NCI-H1930 (cell line): ENCODE measurements at places on chromosomes 6 and 20.

- DNase-seq, result no peak
Measured at GRCh38 chr6:89966228-89966544, 71.9 kb downstream of the GJA10 start.

GRCh38 chr6:52337633-52338290, 24.2 kb upstream of the PAQR8 start:
- DNase-seq, result no peak

DNA sequence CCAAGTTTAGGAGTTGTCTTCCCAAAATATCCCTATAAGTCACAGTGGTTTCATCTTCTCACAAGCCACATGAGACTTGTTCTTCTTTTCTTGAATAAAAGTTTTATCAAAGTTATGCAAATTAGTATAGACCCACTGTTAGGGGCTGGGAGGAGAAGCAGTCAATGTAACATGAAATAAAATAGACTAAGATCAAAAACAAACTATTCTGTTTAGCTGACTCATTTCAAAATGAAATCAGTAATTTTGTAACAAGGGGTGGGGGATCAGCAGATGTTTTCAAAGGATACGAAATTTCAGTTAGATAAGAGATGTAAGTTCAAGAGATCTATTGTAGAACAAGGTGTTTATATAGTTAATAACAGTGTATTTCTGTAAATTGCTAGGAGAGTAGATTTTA, 339.6 kb upstream of the PRDM1 start:
- no peak for DNase-seq

DNA sequence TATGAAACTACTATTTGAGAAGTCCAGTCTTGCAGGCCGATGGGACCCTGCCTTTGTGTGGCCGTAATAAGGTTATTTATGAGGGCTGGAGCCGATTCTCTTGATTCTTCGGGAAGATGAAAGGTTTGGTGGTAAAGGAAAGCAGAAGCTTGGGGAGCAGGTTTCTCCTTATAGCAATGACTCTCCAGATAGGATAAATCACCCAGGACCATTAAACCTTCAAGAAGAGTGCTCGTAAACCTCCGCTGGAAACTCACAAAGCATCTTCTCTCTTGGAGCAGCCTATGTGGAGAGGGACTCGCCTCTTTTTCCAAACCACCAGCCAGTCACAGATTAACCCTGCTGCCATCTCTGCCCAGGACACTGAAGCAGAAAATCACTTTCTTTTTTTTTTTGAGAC, 69.6 kb upstream of the SALL4 start:
- DNase-seq, result no peak

GRCh38 chr20:43959920-43960227, 45.2 kb downstream of the TOX2 start:
- no peak for DNase-seq

DNA sequence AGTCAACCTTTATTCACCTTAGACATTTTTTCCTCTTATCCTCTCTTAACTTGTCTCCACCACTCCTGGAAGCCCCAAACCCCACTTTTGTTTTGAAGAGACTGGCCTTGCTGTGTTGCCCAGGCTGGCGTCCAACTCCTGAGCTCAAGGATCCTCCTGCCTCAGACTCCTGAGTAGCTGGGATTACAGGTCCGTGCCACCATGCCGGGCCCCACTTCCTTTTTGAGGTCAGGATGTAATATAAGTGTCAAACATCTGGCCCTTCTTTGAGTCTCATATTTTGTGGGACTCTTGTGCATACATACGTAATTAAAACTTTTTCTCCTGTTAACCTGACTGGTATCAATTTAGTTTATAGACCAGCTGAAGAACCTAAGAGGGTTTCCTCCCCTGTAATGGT, 1.4 kb upstream of the CDK19 start:
- no peak for DNase-seq

GRCh38 chr6:89977808-89978748, 83.8 kb downstream of the GJA10 start:
- no peak for DNase-seq

- no peak for DNase-seq
Measured at GRCh38 chr20:38132910-38133501, 32.1 kb downstream of the TGM2 start.

- DNase-seq, result no peak
Measured at GRCh38 chr20:44019638-44020335, 105.1 kb downstream of the TOX2 start.

DNA sequence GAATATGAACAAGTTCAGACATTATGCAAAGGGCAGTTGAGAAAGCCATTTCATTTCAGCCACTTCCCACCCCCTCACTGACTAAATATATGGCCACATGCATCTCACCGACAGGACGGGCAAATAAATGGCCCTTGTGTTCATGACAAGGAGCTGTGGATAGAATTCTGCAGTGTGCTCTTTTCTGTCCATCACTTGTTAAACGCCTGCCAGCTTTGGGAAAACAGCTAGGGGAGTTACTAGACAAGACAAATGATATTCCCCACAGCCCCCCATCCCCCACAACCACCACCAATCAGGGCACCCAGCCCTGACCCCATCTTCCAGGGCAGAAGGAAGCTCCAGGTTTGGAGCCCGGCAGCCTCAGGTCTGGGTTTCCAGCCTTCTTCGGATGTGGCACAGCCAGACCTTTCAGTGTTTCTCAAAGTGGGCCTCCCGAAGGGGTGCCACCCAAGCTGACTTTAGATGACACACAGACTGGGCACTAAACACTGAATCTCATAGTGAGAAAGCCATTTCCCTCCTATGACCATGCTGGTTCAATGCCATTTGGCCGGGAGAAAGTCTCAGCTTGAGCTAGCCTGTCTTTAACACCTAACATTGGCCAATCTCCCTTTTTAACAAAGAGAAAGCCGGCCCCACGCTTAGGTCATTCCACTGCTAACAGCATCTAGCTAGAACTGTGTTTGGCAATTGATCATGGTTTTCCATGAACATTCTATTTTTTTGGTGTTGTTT, 4.0 kb upstream of the RIPOR3 start:
- DNase-seq, result no peak

- DNase-seq, result no peak
Measured at GRCh38 chr20:62961310-62961783, 8.8 kb downstream of the SLC17A9 start.

- no peak for DNase-seq
Measured at GRCh38 chr6:107735906-107736635, 88.0 kb downstream of the SCML4 start.

DNA sequence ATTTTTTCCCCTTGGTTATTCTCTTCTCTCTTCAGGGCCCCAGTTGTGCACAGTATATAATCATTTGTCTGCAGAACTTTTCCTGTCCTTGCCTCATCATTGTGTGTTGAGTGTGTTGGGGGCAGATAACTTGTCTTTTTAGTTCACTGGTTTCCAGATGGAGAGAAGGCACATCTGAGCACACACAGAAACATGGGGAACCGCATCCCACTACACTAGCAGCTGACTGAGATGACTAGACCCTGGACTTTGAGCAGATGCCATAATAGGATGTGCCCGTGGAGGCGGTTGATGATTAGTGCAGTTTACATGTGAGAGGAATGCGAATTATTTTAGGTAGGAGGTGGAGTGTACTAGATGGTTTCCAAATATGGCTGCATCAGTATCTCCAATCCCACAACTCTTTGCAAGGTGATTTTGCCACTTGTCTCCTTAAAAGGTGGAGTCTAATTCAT, 26.5 kb upstream of the SH3BGRL2 start:
- no peak for DNase-seq

DNA sequence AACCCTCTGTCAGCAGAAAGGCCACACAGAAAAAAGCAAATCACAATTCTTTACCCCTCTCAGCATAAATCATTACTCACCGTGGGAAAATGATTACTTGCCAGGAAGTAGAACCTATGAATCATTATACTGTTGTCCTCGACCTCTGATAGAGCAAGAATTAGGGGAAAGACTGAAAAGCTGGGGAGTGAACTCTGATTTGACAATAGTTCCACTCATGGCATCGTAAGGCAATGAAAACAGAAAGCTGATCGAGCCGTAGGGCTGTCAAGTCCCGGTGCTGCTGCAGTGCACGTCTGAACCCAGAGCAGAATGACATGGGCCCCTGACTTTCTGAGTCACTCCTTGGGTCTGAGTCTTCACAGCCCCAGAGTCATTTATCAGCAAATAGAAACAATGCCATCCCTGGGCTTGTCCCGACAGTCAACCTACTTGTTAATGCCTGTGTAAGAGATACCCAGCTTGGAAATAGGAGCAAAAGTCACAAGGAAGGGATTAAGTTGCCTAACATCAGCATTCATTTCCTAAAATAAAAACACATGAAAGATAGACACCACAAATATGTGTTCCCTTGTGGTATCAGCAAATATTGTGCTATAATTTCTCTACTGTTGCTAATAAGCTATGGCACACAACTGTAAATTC, 224.8 kb upstream of the MARCKS start:
- DNase-seq, result no peak

GRCh38 chr6:142474531-142475289, 172.9 kb downstream of the ADGRG6 start:
- peak; percentile 16 for DNase-seq

- DNase-seq, result no peak
Measured at GRCh38 chr6:159043947-159044346, 844 bp downstream of the TAGAP start.

- DNase-seq, result no peak
Measured at GRCh38 chr6:21213492-21213891, 380.1 kb upstream of the SOX4 start.

- peak; percentile 9 for DNase-seq
Measured at GRCh38 chr6:28816909-28817807, 106.6 kb downstream of the TRIM27 start.

DNA sequence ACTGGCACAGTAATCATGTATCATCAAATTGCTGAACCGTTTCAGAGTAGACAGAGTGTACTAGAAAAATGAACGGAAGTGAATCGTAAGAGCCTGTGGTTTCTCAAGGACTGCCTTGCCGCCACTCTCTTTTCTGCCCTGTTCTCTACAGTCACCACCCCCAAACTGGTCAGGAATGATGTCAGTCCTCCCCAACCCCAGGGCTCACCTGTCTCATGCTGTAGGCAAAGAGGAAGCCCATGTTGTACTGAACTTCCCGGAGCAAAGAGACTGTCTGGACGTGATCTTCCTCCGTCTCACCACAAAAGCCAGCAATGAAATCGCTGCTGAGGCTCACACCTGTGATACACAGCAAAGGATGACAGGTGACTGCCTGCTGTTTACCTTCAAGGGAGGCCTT, 31.0 kb downstream of the CDK5RAP1 start:
- DNase-seq, result no peak

DNA sequence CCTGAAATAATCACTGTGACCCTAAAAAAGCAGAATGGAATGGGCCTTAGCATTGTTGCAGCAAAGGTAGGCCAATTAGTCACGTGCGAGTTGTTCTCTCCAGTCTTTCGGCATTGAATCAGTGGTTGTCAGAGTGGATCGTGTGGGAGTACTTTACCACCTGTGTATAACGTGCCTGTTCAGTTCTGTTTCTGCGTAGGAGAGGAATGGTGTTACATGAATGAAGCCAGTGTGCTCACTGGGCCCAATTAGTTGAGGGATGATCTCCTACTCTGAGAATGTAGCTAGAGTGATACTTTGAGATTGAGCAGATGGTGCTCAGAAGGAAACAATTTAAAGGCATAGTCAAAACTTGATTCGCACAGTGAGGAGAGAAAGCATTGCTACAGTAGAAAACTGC, 72.4 kb upstream of the KIF25 start:
- DNase-seq, result no peak

DNA sequence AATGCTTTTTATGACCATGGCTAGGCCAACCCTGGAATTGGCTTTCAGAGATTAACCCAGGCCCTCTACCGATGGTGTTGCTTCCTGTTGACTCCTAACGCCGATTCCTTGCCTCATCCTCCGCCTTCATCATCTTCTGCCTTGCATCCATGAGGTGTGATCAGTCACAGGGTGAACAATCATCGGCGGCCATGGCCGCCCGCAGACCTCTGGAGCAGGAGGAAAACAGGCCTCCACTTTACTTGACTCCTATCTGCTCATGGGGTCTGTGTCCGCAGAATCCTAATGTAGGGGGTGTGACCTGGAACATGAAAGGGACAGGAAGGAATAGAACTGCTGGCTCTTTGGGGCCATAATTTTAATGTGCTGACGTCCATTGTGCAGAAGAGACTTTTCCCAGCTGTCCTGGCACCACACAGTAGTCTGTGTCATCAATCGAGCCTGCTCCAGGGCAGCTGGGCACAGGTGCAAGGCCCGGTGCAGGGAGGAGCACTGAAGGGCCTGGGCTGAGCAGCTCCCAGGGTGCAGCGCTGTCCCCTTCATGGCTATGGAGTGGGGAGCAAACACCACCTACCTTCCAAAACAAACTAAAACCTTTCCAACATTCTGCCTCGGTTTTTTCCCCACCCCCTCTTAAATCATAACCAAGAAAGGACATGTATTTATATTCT, 8.0 kb downstream of the SLC22A3 start:
- no peak for DNase-seq

GRCh38 chr6:36216559-36216958, 20.0 kb downstream of the BRPF3 start:
- no peak for DNase-seq

- DNase-seq, result no peak
Measured at GRCh38 chr6:98894810-98895209, 52.9 kb downstream of the FBXL4 start.

- peak; percentile 16 for DNase-seq
Measured at GRCh38 chr6:81486234-81486633, 266.2 kb downstream of the TENT5A start.

- no peak for DNase-seq
Measured at GRCh38 chr6:143699430-143699825, 21.7 kb downstream of the PHACTR2 start.

- no peak for DNase-seq
Measured at GRCh38 chr6:142413111-142413510, 111.3 kb downstream of the ADGRG6 start.

DNA sequence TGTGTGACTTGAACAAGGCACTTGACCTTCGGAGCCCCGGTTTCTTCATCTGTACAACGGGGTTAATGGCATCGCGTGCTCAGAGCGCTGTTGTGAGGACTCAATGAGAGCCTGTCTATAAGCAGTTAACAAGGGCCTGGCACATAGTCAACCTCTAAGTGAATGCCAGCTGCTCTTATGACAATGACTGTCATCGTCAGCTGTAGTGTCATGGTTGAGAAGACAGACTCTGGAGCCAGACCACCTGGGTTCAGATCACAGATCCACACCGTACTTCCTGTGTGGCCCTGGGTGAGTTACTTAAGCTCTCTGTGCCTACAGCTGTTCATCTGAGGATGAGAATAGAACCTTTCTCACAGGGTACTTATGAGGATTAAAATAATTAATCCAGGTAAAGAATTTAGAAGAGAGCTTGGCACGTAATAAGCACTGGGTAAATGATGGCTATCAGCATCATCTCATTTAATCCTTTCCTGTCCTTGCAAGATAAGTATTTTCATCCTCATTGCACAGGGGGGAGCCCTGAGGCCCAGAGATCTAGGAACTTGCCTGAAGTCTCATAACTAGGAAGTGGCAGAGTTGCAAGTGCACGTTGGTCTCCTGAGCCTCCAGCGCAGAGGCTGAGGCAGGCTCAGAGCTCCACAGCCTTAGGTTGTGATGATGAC, 105.3 kb downstream of the EYA2 start:
- no peak for DNase-seq
